A549 treated with Hydrocortisone at 1 μM for 4 hours (cell line): ENCODE measurements at places on chromosomes 2 and 18. TPM values are rescaled to one million over a fixed set of nuclear protein-coding genes. Genes with fewer than 3 reads are reported as not detected.

CCDC74A gene
- total RNA-seq, result 10.7 to 15.4 TPM (median 15.0 TPM) in 5 replicates

UPP2 gene
- total RNA-seq, result not detected in 5 replicates

RAB17 gene
- 0.25 to 0.85 TPM (median 0.41 TPM) in 5 replicates for total RNA-seq

STPG4 gene
- total RNA-seq, result not detected in 5 replicates

MC4R gene
- not detected in 5 replicates for total RNA-seq

CYTIP gene
- 0.09 to 0.22 TPM (median 0.20 TPM) in 3 of 5 replicates, not detected in the others for total RNA-seq

PSMA8 gene
- not detected in 5 replicates for total RNA-seq

CELF4 gene
- total RNA-seq, result 0.03 TPM in 1 of 5 replicates, not detected in the others

G6PC2 gene
- total RNA-seq, result not detected in 5 replicates

DSEL gene
- 0.37 to 0.62 TPM (median 0.43 TPM) in 5 replicates for total RNA-seq

REG3G gene
- not detected in 5 replicates for total RNA-seq

SLC35F6 gene
- 35.0 to 38.6 TPM (median 37.5 TPM) in 5 replicates for total RNA-seq

NHEJ1 gene
- 15.3 to 21.1 TPM (median 16.6 TPM) in 5 replicates for total RNA-seq

PDCL3 gene
- total RNA-seq, result 36.9 to 44.8 TPM (median 37.5 TPM) in 5 replicates

TUBB8B gene
- not detected in 5 replicates for total RNA-seq

C2orf66 gene
- total RNA-seq, result 0.06 to 0.07 TPM in 2 of 5 replicates, not detected in the others

NFE2L2 gene
- total RNA-seq, result 37.2 to 46.5 TPM (median 37.9 TPM) in 5 replicates

MAPRE3 gene
- 9.6 to 11.9 TPM (median 11.1 TPM) in 5 replicates for total RNA-seq

CXCR2 gene
- total RNA-seq, result 0.07 TPM in 1 of 5 replicates, not detected in the others

XIRP2 gene
- not detected in 5 replicates for total RNA-seq

GREB1L gene
- total RNA-seq, result 2.2 to 6.4 TPM (median 4.7 TPM) in 5 replicates

EFR3B gene
- 8.8 to 13.1 TPM (median 9.5 TPM) in 5 replicates for total RNA-seq

HOXD12 gene
- total RNA-seq, result not detected in 5 replicates

BOK gene
- 27.7 to 38.3 TPM (median 35.8 TPM) in 5 replicates for total RNA-seq

MAPRE2 gene
- 10.4 to 13.7 TPM (median 11.5 TPM) in 5 replicates for total RNA-seq

ANTXR1 gene
- total RNA-seq, result 97.2 to 167 TPM (median 135 TPM) in 5 replicates

ANO7 gene
- total RNA-seq, result 1.7 to 2.3 TPM (median 2.1 TPM) in 5 replicates

NYAP2 gene
- total RNA-seq, result 0.02 TPM in 1 of 5 replicates, not detected in the others

ANKRD30B gene
- not detected in 5 replicates for total RNA-seq

POTEF gene
- total RNA-seq, result not detected in 5 replicates

OTOS gene
- not detected in 5 replicates for total RNA-seq

SERPINB12 gene
- not detected in 5 replicates for total RNA-seq

CFAP221 gene
- total RNA-seq, result 0.23 to 0.38 TPM (median 0.28 TPM) in 5 replicates

PLGLB2 gene
- 0.13 to 0.32 TPM (median 0.16 TPM) in 5 replicates for total RNA-seq

CHRNG gene
- total RNA-seq, result not detected in 5 replicates

DSG4 gene
- total RNA-seq, result not detected in 5 replicates

IL37 gene
- total RNA-seq, result not detected in 5 replicates

TMEFF2 gene
- total RNA-seq, result 0.17 to 0.40 TPM (median 0.32 TPM) in 5 replicates

SCN3A gene
- 0.01 TPM in 1 of 5 replicates, not detected in the others for total RNA-seq

C2orf92 gene
- total RNA-seq, result 0.71 to 1.0 TPM (median 0.83 TPM) in 5 replicates

SOWAHC gene
- total RNA-seq, result 7.3 to 10.0 TPM (median 8.9 TPM) in 5 replicates

C2orf68 gene
- total RNA-seq, result 19.3 to 28.5 TPM (median 24.6 TPM) in 5 replicates

HOXD13 gene
- 0.13 to 0.26 TPM (median 0.15 TPM) in 5 replicates for total RNA-seq

ALK gene
- total RNA-seq, result 0.02 TPM in 1 of 5 replicates, not detected in the others
